ENCODE measurements at places on chromosomes 12 and 14. TPM values are rescaled to one million over a fixed set of nuclear protein-coding genes. Genes with fewer than 3 reads are reported as not detected.

DNA sequence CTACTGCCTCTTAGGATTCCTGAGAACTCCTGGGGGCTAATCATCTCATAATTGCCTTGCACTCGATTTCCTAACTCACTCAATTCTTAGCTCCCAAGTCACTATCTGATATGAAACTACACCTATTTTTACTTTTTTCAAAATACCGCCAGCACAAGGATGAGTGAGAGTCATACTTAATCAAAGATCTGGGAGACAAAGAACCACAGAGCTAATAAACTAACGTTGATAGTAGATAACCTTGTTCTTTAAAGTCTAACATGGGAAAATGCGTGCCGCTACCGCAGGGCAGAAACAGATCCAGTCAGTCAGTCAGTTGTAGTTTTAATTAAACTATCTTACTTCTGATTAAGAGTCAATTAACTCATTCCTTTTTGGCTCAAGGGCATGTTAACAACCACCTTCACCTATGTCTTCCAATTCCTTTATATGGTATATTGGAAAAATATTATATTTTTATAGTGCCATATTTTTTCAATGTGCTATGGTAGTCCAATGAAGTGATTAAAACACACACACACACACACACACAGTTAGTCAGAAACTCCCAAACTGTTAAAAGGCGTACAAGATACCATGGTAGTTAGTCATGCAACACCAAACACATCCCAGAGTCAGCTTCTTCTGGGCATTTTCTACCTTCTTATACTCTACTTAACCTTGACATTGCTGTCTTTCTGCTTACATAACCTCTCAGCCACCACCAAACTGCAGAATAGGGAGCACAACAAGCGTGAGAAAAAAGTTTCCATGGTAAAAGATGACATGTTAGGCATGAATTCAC, 114.0 kb downstream of the KLHL28 start:
- no peak for DNase-seq

- no peak for DNase-seq
Measured at GRCh38 chr12:108939594-108939993, 59.7 kb downstream of the DAO start.

DNA sequence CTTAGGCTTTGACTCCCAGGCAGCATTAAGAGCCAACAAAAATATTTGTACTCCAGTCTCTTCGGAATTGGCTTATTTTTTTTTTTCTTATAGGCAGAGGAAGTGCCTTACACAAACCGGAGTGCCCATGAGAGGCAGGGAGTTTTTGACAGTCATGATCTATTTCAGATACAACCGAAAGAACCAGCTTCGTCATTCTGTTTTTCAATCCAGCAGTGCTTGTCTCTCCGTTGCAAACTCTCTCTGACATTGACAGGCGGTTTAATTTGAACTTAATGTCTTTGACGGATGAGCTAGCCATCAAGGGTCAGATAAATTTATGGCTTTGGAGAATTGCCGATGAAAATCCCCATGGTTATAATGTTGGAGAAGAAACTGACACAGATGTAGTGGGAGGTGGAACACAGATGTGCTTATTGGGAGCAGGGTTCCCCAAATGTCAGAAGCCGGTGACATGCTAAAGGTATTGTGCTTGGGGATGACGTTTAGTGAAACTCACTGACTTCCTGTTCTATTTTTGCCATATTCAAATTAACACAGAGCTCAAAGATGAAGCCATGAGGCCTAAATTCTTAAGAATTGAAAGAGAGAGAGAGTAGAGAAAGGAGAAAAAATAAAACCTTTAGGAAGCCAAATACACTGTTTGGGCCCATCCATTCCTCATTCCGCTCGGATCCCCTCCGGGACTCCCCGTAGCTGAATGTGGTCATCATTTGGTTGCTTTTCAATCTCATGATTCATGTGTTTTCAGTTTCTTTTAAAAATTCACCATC, 59.7 kb downstream of the PLXNC1 start:
- peak; percentile 14 for DNase-seq

DNA sequence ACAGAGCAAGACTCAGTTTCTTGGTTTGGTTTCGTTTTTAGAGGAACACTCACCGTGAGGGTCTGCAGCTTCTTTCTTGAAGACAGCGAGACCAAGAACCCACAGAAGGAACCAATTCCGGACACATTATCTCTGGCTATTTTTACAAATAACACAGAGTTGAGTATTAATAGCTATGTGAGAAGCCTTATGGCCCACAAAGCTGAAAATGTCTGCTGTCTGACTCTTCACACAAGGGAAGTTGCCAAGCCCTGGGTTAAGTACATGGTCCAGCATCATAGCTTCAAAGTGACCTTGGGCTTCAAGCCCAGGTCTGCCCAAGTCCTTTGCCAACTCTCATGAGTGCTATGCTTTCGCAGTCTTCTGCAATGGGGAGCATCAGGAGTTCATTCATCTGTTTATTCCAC, 2.6 kb upstream of the LGMN start:
- DNase-seq: no peak

DNA sequence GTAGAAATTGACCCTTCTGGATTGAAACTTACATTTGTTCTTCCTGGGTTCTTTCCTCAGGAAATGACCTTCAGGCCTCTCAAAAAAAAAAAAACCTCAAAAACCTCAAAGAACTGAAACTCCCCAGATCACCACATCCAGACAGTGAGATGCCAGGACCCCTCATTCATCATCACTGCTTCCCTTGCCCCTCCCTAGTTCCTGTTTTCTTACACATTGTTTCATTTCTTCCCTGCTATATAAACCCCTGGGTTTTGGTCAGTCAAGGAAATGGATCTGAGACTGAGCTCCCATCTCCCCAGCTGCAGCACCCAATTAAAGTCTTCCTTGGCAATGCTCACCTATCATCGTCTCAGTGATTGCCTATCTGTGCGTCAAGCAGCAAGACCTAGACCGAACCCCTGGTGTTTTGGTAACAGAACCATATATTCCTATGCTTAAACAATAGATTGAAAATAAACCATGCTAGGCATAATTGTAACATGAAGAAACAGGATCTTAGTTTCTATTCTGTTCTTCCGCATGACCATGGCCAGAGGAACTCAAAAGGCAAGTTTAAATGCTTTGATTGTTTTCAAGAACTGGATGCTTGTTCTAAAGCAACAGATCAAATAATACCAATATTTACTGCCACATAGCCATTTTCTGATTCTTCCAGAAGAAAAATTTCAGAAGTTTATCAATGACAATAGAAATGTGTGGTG, 108.0 kb upstream of the MAX start:
- no peak for DNase-seq

The ESPL1 gene
- total RNA-seq: 8.7 TPM

The PAX9 gene
- total RNA-seq: 2.1 TPM

The APOF gene
- not detected for total RNA-seq
